ENCODE measurements at places on chromosomes 16 and 17. TPM values are rescaled to one million over a fixed set of nuclear protein-coding genes. Genes with fewer than 3 reads are reported as not detected.

Gene ENPP7
- total RNA-seq, result not detected

DNA sequence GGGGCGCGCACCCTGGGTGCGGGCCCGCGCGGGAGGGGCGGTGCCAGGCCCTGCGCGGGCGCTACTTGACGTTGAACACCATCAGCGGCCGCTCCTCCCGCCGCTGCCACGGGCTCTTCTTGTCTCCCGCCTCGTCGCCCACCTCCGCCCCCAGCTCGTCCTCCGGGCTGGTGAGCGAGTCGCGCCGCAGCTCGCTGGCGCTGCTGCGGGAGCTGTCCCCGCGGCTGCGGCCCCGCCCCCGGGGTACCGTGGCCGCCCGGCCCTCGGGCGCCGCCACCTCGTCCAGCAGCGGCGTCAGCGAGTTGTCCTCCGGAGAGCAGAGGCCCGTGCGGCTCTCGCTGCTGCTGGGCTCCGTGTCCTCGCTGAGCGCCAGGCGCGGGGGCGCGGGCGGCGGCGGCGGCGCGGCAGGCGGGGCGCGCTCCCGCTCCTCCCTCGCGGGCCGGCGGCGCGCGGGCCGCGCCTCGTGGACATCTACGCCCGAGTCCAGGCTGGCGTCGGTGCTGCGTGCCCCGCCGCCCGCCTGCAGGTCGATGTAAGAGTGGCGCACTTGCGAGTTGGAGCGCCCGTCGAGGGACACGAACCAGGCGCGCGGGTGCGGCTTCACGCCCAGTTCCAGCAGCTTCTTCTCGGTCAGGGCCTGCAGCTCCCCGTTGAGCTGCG lies 8.7 kb downstream of the GRN start:
- no peak overlapping the region for H3K4me3 ChIP-seq
- peaks cover 3% of the 10 kb centered on the region for H3K36me3 ChIP-seq
- DNase-seq, result peak; percentile 39
- H3K27ac ChIP-seq, result no peak overlapping the region
- H3K27me3 ChIP-seq, result no peaks in the 10 kb centered on the region

- H3K27ac ChIP-seq, result no peak overlapping the region
- no peak overlapping the region for H3K4me3 ChIP-seq
- DNase-seq, result no peak
- H3K36me3 ChIP-seq, result no peaks in the 10 kb centered on the region
- H3K4me1 ChIP-seq, result no peaks in the 10 kb centered on the region
Observed at GRCh38 chr17:79865351-79866210, 26.3 kb upstream of the CBX4 start.

DNA sequence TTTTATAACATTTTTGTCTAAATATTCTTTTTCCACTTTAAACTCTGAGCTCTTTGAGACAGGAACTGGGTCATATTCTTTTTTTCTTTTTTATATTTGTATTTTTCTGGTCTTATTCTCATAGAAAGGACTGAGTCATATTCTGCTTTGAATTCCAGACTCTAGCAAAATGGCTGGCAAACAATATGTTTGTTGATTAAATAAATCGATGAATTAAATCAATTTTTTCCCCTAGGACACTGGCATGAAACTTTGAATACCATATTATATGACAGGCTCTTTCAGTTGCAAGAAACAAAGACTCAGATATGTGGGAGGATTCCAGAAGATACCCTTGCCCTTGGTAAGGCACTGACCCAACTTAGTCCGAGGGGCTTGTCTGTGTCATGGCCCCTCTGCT lies 3.1 kb upstream of the RGS9 start:
- H3K4me1 ChIP-seq, result peaks cover 13% of the 10 kb centered on the region
- no peaks in the 10 kb centered on the region for H3K36me3 ChIP-seq
- no peak for DNase-seq
- H3K27me3 ChIP-seq, result peaks cover 20% of the 10 kb centered on the region
- no peak overlapping the region for H3K27ac ChIP-seq

GRCh38 chr17:68821860-68822696 lies 133.1 kb downstream of the ABCA8 start:
- DNase-seq, result no peak
- no peak overlapping the region for H3K27ac ChIP-seq
- H3K27me3 ChIP-seq, result no peaks in the 10 kb centered on the region
- H3K4me1 ChIP-seq, result no peaks in the 10 kb centered on the region
- H3K36me3 ChIP-seq, result no peaks in the 10 kb centered on the region

DNA sequence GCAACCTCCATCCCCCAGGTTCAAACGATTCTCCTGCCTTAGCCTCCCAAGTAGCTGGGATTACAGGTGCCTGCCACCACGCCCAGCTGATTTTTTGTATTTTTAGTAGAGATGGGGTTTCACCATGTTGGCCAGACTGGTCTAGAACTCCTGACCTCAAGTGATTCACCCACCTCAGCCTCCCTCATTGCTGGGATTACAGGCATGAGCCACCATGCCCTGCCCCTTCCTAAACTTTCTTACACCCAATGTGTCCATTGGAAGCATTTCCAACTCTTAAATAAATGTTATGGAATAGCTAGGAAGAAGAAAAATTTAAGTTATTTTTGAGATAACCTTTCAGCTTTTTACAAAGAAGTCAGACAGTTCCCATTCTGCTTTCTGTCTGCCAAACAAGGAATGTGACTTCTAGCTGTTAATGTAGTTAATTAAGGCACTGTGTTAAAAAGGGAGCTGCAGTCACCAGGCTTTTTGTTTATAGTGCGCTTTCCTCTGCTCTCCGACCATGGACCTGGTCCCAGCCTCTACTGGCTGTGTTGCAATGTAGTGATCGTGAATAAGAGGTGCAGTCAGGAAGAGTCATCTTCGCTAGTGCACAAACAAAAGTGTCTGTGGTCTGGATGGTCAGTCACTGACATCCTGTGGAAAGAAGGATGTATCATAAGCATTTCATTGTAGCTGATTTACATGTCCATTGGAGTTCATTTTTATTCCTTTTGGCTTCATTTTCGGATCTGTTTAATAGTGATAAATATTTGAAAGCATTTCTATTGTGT lies 39.7 kb downstream of the USP10 start:
- H3K4me1 ChIP-seq, result peaks cover 43% of the 10 kb centered on the region
- no peak overlapping the region for H3K4me3 ChIP-seq
- H3K27ac ChIP-seq, result no peak overlapping the region
- peaks cover 35% of the 10 kb centered on the region for H3K36me3 ChIP-seq
- DNase-seq, result no peak

- H3K36me3 ChIP-seq, result no peaks in the 10 kb centered on the region
- H3K4me3 ChIP-seq, result no peak overlapping the region
- DNase-seq, result no peak
- H3K4me1 ChIP-seq, result no peaks in the 10 kb centered on the region
- no peak overlapping the region for H3K27ac ChIP-seq
- no peaks in the 10 kb centered on the region for H3K27me3 ChIP-seq
Observed at GRCh38 chr16:65909310-65910050, 457.0 kb upstream of the CDH5 start.

All from activated naive CD8-positive, alpha-beta T cell treated with anti-CD3 and anti-CD28 coated beads for 36 hours (primary cell).